ENCODE measurements at places on chromosomes 1 and 21.

- no peak for DNase-seq
Measured at GRCh38 chr1:228487336-228488124, at the start of gene RNF187. Gene RNF187, plus strand, starts transcription at chr1:228487382.

- DNase-seq = peak; percentile 55
Measured at GRCh38 chr1:81550753-81551152, 250.0 kb upstream of the ADGRL2 start.

DNA sequence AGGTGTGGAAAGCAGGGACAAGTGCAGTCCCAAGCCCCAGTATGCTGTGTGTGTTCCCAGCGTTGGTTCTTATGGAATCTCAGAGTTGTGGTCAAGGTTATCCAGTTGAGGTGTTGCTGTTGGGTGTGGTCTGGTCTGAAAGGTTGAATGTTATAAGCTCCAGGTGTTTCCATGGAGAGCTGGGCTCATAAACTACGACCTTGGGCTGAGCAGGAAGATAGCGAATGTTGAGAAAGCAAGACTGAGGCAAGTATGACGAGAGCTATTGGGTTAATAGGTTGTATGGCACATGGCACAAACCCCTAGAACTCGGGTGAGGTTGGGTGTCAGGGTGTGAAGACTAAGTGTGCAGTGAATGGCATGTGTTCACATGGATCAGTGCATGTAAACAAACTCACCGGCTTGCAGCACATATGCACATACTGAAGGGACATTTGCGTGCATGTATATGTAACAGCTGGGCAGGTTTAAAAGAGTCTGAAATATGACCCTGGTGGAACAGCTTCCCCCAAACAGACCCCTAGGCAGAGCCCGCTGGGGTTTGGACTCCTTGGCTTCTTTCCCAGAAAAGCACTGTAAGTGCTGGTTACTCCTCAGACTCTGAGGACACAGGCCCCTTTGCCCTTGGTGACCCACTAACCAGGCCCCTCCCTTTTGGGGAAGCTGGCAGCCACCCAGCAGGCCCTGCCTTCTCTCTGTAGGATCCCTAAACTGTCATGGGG, 117.5 kb downstream of the NAV1 start:
- no peak for DNase-seq

DNA sequence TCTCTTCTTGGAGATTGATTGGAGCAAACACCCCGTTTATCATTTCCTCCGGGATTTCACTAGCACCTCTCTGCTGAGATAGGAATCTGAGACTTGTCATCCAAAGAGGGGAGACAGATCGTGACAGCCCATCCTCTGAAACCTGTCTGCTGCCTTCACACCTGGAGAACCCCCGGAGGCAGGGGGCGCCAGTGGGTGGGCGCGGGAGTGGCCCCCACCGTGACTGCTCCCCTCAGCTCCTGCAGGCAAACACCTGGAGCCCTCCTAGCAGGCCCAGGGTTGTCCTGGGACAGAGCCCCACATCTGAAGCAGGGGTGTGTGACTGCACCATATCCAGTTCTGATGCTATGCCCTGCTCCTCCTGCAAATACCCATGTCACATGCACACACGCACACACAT, 209.5 kb upstream of the POU3F1 start:
- DNase-seq = no peak

DNA sequence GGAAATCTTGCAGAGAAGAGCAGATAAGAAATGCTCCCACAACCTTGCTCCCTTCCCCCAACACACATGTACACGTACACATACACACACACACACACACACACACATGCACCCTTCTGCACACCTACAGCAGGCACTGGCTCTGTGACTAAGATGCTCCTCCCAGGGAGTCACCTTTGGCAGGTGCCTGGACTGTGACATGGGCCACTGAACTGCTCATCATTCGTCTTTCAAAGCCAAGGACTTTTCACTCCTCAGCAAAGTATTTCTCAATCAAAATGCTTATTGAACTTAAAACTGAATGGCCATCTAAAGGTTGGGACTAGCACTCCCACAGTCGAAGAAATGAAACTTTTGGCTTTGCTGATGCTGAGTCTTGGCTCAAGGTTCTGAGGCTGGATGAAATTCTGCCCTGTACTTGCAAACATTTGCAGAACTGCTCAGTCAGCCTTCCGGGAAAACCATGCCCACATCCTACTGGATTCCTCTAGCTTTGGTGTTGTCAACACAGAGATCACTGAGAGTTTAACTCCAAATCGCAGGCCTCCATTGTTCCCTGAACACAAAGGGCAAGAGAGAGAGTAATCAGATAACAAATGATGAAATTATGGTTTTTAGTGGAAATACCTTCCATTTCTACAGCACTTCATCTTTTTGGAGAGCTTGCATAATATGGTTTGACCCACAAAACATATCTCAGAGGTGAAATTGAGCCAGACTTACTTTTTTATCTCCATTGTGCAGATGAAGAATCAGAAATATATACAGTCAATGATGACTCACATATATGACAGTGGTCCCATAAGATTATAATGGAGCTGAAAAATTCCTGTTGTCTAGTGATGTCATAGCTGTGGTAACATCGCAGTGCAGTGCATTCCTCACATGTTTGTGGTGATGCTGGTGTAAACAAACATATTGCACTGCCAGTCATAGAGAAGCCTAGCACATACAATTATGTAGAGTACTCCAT, 72.4 kb upstream of the BCAR3 start:
- DNase-seq = no peak

- DNase-seq = no peak
Measured at GRCh38 chr1:181490740-181491712, 7.7 kb downstream of the CACNA1E start.

DNA sequence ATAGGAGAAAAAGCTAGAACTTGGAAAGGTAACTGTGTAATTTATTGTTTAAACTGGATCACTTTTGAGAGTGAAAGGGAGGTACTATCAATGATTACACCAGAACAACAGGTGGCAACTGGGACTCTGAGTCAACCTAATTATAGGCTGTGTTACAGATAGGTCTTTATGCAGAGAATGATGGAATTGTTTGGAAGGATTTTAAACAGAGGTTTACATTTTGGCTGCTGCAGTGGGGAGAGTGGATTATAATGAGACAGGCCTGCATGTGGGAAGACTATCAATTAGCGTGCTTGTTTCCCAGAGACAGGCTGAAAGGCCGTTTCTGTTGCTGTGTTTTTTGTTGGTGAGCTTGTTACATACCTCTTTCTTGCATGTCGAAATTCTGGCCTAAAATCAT, 432.9 kb downstream of the PLA2G4A start:
- no peak for DNase-seq

GRCh38 chr1:36055706-36056105, 28.2 kb upstream of the TEKT2 start:
- no peak for DNase-seq

- no peak for DNase-seq
Measured at GRCh38 chr21:45208627-45208951, 79.1 kb downstream of the POFUT2 start.

DNA sequence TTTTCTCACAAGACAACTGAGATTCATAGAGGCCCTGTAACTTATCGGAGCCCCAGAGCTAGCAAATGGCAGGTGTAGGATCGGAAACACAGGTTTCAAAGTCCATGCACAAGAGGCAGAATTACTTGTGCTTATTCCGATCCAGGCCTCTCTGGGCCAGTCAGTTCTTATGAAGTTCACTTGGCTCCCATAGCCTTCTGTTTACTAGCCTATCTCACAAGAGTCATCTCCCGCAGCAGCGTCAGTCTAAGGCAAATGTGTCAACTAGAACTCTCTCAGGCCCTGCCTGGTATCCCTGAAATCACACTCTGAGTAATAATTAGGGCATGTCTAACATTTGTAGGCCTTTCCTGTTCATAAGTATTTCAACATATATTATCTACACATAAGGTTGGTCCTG, 43.3 kb downstream of the PHC2 start:
- no peak for DNase-seq

GRCh38 chr1:226723657-226724532, 15.2 kb downstream of the ITPKB start:
- peak; percentile 88 for DNase-seq

GRCh38 chr1:211331011-211331709, 4.5 kb downstream of the TRAF5 start:
- no peak for DNase-seq

All from NCI-H510A treated with DMSO at 0.1 percent for 48 hours (cell line).